Fibroblast of skin of left biceps (primary cell): ENCODE measurements at places on chromosomes 1 and 21.

GRCh38 chr1:48560577-48560976 is 88.6 kb upstream of the SPATA6 start:
- no peak for DNase-seq

DNA sequence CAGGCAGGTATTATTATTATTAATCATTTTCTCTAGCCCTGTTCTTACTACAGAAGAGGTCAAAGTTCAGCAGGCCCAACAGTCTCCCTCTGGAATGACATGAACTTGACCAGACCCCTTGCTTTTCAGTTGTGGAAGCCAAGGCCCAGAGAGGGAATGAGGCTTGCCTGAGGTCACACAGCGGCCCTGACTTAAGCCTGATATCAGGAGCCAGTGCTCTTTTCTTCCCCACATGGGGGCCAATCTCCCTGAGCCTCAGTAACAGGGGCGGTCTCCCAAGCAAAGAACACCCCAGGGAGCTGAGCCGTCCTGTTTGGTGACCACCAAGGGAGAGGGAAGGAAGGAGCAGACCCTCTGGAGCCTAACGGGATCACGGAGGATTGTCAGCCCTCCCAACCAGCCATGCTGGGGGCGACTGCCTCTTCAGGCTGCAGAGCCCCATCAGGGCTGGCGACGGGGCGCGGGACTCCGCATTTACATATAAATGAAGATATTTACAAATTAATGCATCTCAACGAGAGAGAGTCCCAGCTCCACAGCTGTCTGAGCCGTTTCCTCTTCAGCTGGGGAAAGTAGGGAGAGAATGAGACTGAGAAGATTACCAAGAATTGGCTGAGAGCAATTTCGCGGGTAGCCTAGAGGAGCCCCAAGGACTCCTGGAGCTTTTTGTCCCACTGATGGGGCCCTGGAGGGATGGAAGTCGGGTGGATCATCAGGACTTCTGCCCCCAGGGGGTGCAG is 186.1 kb upstream of the KLHDC7A start:
- DNase-seq: no peak

DNA sequence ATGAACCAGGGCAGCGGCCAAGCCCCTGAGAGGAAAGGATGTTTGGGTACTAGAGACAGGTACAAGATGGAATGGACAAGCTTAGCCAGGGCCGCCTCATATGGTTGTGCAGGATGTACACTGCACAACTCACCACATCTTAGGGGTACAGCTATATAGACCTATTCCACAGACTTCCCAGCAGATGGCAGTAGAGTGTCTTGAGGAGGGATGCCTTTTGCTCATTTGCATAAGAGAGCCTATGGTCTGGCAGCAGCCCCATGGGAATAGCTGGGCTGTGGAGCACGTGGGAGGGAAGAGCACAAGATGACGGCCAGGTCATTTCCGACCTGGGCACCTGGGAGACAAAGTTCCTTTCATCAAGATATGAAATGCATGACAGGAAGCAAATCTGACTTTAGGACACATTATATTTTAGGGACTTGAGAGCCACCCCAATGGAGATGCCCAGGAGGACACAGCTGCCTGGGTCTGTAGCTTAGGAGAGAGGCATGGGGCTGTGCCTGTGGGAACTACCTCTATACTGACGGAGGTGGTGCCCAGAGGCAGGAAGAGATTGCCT is 215.5 kb downstream of the KCNJ6 start:
- DNase-seq: peak; percentile 47

DNA sequence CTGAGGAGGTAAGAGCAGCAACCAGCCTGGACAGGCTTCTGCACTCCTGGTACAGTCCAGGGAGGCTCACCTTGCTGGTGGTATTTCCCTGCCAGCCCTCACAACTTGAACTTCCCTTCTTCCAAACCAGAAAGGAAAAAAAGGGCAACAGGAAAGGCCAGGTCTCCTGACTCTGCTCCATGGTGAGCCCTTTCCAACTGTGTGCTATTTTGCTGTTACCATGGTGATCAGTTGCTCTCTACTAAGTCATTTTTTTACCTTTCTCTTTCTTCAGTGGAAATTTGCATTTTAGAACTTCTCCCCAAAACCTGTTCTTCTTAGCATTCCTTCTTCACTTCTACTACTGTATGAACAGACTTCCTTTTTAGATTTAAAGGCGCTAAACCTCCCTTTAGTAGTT is 164.3 kb downstream of the GRIK1 start:
- no peak for DNase-seq

- DNase-seq: no peak
Measured at GRCh38 chr1:25066256-25066655, 136.2 kb upstream of the RUNX3 start.

GRCh38 chr1:3789421-3790300 is 6.6 kb downstream of the LRRC47 start:
- no peak for DNase-seq

DNA sequence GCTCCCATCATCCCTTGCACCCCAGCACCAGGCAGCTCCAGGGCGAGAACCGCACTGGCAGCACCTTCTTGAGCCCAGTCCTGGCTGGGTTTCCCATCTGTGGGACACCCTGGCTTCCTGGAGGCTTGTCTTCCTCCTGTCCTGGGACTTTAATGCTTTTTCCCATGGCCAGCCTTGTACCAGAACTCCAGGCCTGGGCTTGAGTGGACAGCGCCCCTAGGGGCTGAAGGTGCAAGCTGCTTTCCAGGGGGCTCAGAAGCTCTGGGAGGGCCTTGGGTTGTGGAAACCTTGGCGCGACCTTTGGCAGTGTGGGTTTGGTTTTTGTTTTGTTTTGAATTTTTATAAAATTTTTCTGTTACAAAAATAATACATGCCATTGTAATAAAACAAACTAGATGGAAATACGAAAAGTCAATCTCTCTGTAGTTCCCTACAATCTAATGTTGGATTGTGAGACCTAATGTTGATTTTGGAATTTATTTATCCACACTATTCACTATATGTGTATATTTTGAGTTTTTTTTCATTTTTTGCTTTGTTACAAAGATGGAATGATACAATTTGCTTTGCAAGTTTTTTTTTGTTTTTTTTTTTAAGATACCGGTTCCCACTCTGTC is 33.8 kb upstream of the RPL11 start:
- DNase-seq: no peak

- no peak for DNase-seq
Measured at GRCh38 chr1:25683731-25684130, 67.1 kb downstream of the MAN1C1 start.

DNA sequence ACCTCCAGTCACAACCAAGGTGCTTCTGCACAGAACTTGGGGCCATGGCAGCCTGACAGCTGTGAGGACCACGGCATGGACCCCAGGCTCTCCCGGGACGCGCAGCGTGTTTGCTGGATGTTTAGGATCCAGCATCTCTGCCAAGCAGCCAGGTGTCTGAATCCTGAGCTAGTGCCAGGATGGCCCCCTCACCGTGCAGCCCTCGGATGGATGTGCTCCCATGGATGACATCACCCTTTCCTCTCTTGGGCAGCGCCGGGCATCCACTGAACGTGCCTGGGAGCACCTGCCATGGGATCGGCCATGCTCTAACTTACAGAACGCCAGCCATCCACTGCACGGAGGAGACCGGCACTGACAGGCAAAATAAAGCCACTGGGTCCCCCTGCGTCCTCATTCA is 53.9 kb downstream of the PRDM15 start:
- DNase-seq: no peak

GRCh38 chr1:238466459-238466858 is 575.7 kb upstream of the ZP4 start:
- DNase-seq: no peak

- DNase-seq: no peak
Measured at GRCh38 chr1:223745731-223746130, 33.4 kb downstream of the CAPN2 start.

GRCh38 chr1:18326211-18326897 is 154.4 kb upstream of the KLHDC7A start:
- DNase-seq: no peak

DNA sequence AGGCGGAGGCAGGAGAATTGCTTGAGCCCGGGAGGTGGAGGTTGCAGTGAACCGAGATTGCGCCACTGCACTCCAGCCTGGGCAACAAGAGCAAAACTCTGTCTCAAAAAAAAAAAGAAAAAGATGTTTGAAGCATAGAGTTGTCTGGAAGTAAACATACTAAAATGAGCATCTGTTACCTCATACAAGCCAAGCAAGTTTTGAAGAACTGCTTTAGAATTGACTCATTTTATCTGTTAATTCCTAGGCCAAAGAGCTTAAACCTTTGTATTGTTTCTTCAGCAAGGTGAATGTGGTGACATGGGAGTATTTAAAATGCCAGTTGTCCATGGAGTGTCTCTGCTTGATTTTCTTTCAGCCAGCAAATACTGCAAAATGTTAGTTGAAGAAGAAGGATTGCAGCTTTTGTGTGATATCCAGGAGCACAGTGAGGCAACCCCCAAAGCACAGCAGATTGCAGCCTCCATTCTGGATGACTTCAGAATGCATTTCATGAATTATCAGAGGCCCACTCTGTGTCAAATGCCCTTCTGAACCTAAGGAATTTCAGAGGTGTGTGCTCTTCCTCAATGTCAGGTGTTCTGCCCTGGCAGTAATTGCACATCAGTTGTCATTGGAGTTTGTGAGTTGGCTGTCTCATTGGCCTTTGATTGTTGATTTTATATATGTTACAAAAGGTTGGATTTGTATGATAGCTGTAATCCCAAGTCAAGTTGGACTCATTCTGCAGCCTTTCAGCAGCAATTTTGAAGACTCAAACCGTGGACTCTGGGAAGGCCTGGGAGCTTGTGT is 28.9 kb downstream of the ECHDC2 start:
- no peak for DNase-seq

DNA sequence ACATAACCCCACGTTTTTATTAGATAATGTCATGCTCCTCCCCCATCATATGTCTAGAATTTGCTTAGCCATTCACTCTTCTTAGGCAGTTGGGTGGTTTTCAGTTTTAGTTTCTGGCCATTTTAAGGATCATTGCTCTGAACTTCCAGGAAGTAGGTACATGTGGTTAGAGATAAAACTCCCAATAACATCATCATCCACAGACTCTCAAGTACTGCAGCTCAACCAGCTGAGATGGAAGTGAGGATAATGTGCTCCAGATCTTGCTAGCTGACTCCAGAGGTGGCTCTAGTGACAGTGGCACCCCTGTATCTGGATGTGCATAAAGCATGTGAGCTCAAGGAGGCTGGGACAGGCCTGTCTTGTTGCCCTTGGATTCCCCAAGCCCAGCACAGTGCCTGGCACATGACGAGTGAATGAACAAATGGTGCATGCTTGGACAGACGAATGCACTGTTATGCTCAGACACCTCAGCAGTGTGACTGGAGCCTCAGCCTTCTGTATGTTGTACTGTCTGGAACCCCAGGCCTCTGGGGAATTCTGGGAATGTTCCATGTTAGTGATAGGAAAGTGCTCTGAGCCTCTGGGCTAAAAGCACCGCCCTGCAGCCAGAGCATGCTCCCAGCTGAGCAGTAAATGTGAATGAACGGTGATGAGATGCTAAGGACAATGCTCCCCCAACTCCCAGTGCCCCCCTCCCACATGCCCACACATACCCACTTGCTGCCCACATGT is 16.4 kb upstream of the KCNN3 start:
- no peak for DNase-seq

DNA sequence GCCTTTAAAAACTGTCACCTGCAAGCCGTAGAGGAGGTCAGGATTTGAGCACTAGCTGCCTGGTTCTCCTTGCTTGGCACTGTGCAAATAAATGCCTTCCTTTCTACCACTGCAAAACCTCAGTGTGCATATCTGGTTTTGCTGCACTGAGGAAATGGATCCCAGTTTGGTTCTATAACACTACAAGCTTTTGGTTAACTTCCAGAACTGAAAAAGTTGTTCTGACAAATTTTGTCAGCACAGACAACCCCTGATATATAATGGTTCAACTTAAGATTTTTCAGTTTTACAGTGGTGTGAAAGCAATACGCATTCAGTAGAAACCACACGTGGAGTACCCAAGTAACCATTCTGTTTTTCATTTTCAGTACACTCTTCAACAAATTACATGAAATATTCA is 29.8 kb upstream of the GALNT2 start:
- no peak for DNase-seq

DNA sequence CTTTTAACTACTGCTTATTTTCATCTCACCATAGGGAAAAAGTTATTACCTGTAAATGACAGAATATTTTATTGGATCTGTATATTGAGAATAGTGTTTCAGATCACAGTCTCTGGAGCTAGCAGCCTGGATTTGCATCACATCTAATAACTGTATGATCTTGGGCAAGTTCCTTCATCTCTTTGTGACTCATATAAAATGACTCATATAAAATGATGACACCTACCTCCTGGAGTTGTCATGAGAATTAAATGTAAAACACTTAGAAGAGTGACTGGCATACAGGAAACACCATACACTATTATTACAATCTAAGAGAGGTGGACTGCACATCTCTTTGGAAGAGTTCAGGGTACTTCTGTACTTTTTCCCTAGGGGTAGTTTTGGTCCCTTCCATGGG is 421.3 kb downstream of the NEGR1 start:
- DNase-seq: peak; percentile 29

DNA sequence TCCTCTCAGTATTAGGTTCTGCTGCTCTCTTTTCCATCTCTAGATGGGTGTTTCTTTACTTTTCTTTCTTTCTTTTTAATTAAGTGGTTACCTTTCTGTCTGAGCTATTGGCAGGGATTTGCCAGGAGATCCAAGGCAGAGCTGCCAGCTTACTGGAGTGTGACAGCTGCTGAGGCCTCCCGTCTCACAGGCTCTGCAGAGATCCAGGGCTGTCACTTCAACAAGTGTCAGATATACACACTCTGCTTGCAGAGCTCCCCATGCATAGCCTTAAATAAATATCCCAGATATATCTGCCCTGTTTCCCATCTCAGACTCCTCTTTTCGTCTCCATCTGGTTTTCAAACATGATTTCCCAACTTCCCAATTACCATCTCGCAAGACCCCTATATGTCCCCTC is 124.3 kb downstream of the NOS1AP start:
- no peak for DNase-seq

DNA sequence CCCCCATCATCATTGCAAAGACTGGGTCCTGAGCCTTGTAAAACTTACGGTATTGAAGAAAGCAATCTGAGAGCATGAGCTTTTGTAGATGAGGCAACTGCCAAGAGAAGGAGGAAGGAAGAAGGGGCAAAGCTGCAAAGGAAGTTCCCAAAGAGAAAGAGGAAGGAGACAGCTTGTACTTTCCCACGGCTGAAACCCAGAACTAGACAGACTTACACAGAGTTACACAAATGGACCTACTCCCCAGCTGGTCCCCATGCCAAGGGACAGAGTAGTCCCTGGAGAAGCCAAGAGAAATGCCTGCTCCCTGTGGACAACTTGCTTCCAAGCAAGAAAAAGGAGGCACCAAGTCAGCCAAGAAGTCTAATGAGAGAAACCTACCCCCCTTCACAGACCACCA is 22.6 kb downstream of the SLC5A9 start:
- DNase-seq: no peak
